ENCODE measurements at places on chromosomes 6 and 20.

GRCh38 chr6:150528648-150529285, 70.9 kb upstream of the PLEKHG1 start:
- DNase-seq: no peak

GRCh38 chr6:1963596-1963995, 281.8 kb downstream of the GMDS start:
- no peak for DNase-seq

- DNase-seq: no peak
Measured at GRCh38 chr20:57619051-57619831, 985 bp downstream of the ZBP1 start.

DNA sequence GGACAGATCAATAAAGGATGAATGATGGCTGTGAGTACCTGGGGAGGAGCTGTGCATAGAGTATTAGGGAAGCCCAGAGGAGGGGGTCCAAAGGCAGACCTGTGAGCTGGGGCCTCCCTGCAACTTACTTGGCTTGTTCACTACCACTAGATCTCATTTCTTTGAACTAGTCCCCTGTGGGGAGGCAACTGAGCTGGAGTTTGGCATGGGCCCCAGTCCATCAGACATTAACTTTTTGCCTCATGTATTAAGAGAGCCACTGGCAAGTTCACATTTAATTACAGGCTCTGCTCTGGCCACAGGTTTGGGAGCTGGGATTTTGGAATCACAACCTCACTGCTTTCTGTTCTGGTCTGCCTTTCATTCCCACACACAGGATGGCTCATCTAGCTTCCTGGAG, 254.1 kb downstream of the PRL start:
- DNase-seq: no peak

DNA sequence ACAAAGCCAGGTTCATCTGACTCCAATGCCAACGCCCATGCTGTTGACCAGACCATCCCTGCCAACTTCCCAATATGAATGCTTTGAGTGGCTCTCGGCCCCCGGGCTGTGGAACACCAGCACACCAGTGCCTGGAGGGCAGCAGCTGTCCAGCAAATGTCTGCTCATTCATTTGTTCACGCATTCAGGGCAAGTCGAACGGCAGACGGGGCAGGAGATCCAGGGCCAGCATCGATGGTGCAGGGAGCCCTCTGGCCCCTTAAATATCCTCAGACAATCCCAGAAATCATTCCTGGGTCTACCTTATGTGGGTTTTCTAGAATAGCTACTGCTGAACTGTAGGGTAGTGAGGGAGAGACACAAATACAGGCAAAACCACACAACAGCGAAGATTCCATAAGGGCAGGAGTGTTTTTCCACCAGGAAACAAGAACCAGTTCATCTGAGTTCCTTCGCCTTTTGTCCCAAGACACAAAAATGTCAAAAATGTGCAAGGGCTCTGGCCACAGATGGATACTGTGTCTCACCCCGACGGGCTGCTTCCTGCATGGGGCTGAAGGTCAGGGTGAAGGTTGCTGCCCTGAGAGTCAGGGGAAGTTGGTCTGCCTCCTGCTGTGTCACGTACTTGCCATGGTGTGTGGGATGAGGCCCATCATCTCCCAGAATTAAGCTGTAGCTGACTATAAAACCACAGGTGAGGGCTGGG, 15.5 kb downstream of the RIPOR3 start:
- no peak for DNase-seq

- DNase-seq: no peak
Measured at GRCh38 chr20:38386004-38386403, 39.7 kb downstream of the LBP start.
